Stimulated activated CD4-positive, alpha-beta T cell treated with anti-CD3 and anti-CD28 coated beads, Interleukin-12 subunit alpha, Interleukin-12 subunit beta, amount 100 ng/mL, for 4 hours (primary cell): ENCODE measurements at places on chromosomes 13 and 19.

GRCh38 chr19:56104423-56104822 lies 16.7 kb downstream of the ZNF787 start:
- DNase-seq, result no peak

DNA sequence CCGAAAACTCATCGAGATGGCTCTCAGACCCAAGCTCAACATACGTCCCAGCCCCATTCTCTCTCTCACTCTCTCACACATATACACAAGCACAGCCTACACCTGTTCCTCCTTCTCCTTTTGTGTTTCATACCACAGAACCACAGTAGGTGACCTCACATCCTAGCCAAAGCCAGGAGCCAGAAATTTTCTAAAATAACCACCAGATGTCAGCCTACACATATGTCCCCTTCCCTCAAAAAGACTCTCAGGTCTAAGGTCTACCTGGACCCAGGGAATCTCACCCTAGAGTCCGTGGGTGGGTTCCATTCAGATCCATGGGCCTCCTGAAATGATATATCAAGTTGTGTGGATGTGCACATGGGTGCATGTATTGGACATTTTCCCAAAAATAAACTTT lies 104.2 kb upstream of the IPO5 start:
- no peak for DNase-seq

- DNase-seq, result no peak
These were observed 315.4 kb downstream of the RBM26 start for GRCh38 chr13:79090552-79091124.

- DNase-seq, result no peak
These were observed 55.4 kb downstream of the FOXO1 start for GRCh38 chr13:40611004-40611403.

GRCh38 chr19:51450730-51451307 lies 7.4 kb downstream of the SIGLEC8 start:
- DNase-seq, result peak; percentile 49

- no peak for DNase-seq
These were observed 40.2 kb downstream of the SLAIN1 start for GRCh38 chr13:77737583-77738200.

DNA sequence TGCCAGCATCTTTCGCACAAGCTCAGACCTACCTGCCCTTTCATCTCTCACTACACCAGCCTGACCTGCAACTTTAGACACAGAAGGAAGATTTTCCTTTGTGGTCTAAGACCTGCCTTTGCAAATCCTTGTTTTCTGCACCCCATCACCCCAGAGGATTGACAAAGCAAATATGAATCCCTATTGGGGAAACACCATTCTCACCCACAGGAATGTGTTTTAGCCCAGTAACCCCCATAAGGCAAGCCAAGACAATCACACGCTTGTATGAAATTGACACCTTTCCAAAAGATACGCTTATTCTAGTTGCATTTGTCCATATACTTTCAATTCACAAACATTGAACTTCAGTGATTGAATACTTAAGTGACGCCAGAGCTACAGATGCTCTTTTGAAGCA lies 55.7 kb downstream of the SPATA13 start:
- no peak for DNase-seq

DNA sequence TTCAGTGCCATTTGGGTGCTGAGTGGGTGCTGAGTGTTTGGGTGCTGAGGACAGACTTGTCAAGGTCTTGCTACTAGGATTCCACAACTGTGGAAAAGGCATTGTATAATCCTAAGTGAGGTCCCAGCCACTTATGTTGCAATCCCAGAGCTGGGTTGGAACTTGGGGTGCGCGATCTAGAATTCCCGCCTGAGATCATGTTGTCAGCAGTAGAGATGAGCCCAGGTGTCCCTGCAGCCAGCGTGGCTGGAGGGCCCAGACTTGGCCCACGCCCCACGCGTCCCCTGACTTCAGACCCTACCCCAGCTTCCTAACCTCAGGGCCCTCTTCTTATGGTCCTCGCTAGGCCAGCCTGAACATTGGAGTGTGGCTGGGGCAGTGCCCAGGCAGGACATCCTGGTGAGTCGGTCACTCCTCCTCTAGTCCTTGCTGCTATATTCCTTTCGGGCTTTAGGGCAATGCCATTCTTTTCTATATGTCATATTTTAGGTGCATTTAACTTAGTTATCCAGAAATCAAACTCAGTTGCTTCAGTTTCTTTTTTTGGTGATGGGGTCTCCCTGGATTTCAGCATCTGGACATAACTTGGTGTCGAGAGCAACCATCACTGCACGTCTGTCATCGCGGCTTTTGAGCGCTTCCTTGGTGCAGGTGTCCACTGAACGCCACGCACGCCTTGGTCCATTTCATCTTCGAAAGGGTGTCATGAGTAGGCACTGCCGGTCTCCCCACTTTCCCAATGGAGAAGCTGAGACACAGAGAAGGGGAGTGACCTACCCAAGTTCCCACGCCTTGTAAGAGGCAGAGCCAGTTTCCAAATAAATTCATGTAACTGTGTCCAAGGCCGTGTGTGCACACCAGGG lies 46.4 kb upstream of the F7 start:
- DNase-seq, result no peak

GRCh38 chr13:20383058-20383457 lies 142.6 kb downstream of the CRYL1 start:
- no peak for DNase-seq

DNA sequence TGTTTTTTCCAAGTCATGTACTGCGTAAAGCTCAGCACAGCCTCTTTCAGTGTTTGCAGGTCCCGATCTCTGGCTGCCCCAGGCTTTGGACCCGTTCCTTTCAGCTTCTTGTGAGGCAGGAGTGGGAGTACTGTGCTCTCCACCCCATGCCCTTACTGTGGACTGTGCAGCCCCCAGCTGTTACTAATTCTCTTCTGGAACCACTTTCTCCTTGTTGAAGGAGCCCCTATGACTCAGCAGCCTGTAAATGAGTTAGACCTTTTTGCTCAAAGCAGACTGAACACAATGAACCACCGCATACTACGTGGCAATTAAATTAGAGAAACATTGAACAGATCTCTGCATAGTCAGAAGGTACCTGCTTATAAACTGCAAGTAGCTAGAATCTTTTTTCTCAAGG lies 39.0 kb downstream of the SERTM1 start:
- DNase-seq, result no peak

- no peak for DNase-seq
These were observed 84.5 kb upstream of the ABCC4 start for GRCh38 chr13:95385798-95386197.

DNA sequence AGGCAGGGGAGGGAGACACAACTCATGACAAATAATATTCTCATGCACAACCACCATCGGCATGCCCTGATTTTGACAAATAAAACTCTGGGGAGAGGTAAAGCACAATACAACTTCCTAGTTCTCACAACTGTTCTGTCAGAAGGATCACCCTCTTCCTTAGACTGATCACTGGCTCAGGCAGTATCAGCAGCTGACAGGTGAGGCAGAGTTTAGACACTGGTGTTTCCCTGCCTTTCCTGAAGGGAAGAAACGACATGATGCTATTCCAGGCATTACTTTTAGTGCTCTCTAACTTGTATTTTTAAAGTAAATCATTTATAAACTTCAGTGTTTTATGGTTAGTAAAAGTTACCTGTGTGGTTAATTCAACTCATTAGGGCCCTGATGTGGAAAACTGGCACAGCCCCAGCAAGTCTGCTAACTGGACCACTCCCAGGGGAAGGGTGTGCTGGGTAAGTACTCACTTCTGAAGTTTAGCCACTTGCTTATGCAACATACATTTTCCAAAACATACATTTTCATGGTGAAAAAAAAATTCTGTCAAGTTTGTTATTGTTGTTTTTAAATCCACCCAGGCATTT lies 82.8 kb downstream of the CRYL1 start:
- DNase-seq, result no peak

DNA sequence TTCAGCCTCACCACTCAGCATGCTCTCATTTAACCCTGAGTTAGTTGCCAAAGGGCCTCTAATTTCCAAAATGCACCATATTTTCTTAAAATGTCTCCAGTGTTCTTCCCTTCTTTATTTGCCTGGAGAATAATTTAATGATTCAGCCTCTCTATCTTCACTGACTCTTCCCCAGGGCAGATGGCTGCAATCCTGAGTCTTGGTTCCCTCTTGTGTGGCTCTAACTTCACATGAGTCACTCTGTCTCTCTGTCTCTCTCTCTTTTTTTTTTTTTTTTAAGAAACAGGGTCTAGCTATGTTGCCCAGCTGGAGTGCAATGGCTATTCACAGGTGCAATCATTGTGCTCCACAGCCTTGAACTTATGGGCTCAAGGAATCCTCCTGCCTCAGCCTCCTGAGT lies 251.4 kb downstream of the VWA8 start:
- DNase-seq, result no peak

DNA sequence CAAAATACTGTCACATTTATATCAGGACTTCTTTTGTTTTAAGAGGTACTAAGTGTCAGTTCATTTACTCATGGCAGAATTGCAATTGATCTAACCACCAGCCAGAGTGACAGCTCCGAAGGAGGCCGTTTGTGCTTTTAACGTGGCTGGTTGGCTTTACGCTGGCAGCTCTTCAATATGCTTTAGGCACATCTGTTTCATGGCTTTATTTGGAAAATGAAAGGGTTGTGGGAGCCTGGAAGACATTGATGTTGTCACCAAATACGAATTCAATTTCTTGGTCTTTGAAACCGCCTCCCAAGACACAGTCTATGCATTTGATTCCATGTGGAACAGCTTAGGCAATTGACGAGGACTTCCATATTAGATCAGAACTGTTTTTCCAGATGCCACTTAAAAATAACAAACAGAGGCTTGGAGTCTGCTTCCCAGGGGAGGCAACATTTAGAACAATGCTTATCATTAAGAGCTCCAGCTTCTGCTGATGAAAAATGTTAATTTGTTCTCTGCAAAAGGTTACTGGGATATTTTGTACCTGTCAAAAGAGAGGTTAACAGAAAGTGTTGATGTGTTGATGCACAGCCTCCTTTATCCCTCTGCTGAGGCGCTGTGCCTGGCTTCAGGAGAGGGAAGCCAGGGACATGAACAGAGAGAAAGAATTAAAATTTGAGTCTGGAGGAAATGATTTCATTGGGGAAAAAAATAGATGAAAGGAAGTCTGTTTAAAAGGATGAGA lies 64.0 kb upstream of the TNFRSF19 start:
- DNase-seq, result no peak

- DNase-seq, result no peak
These were observed 152.5 kb downstream of the FGF9 start for GRCh38 chr13:21823416-21823815.

DNA sequence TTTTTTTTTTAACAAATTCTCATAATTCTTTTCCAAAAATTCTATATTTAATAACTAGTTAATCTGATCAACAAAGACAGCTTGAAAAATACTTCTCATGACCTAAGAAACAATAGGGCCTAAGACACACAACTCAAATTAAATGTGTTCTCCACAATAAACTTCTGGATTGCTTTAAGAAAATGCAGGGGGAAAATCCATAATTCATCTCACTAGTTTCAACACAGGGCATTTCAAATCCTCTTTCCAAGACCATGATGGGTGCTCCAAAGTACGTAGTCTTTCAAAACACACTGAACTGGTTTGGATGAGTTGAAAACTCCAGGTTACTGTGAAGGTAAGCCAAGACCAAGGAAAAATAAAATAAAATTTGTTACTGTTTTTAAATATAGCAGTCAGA lies 62.6 kb downstream of the DCLK1 start:
- no peak for DNase-seq

GRCh38 chr13:62678039-62678438 lies 1262.4 kb upstream of the PCDH20 start:
- no peak for DNase-seq
